ENCODE measurements at places on chromosomes 5 and 9. TPM values are rescaled to one million over a fixed set of nuclear protein-coding genes. Genes with fewer than 3 reads are reported as not detected.

DNA sequence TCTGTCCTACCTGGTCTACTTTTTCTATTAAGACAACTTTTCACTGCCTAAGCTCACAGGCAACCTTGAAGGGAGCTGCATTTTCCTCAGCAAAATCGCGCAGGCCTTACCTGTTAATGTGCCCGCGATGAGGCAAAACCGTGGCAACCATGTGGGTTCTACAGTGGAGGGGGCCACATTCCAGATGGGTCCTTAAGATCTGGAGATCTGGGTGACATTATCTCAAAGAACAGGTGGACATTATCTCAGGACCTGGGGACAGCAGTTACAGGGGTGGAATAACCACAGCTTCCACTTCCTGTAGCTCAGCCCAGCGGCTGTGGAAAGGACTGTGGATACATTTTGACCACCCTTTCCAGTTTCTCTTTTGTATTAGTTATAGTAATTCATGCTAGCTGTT lies 112.8 kb upstream of the PTCH1 start:
- DNase-seq = no peak

GRCh38 chr9:131094622-131095021 lies 1.7 kb upstream of the AIF1L start:
- DNase-seq = no peak

DNA sequence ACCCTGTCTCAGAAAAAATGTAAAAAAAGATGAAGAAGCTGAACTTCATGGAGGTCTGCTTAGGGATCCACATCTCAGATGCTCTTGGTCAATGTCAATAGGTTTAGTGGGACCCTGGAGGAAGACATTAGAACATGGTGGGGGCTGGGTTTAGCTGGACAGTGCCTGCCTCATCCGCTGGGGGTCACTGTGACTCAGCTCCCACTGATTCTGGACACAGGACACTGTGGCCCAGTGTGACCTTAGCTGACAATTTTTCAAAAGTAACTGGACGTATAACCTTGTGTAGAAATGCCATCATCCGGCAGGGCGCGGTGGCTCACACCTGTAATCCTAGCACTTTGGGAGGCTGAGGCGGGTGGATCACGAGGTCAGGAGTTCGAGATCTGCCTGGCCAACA lies 7.3 kb upstream of the HNRNPAB start:
- DNase-seq = no peak

GRCh38 chr9:122218935-122219855 lies 9.6 kb downstream of the LHX6 start:
- no peak for DNase-seq

SSNA1 gene
- polyA plus RNA-seq = 34.7 TPM

SLC6A19 gene
- 67.4 TPM for polyA plus RNA-seq

DNA sequence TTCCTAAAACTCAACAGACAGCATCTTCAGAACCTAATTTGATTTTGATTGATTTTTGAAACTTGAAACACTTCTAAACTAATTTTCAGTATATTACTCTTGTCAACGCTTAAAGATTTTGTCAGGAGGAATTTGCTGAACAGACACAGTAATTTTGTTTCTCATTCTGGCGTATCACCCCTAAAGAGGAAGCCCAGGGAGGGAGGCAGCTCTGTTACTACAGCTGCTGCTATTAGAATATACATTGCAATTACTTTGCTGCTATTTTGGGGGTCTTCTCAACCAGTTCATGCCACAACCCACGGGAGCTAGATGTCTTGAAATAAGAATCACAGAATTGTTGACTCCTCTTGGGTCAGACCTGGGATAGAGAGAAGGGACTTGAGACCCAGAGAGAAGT lies 122.6 kb downstream of the TLR4 start:
- DNase-seq = no peak

- no peak for DNase-seq
Observed at GRCh38 chr5:154406826-154407225, 39.0 kb upstream of the SAP30L start.

CDH6 gene
- polyA plus RNA-seq = 89.6 TPM

DNA sequence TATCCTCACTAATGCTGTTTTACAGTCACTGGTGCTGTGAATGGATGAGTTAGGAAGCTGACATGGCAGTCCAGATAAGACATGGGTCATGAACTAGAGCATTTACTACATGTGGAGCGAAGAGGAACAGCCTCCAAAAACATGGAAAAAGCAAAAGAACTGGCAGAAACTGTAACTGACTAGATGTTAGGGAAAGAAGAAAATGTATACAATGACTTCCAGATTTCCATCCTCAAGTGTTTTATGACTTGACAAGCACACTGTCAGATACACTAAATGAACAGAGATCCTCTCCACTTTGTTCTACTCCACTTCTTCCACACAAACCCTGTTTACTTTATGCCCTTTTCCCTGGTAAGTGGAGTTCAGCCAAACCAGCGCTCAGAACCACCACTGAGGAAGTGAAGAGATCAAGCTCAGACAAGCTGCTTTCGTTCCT lies 11.5 kb downstream of the HMGCS1 start:
- no peak for DNase-seq

TRIM36 gene
- 3.0 TPM for polyA plus RNA-seq

- DNase-seq = no peak
Observed at GRCh38 chr9:8628791-8629190, 829.2 kb upstream of the DMAC1 start.

IQGAP2 gene
- polyA plus RNA-seq = 77.6 TPM

DRD1 gene
- not detected for polyA plus RNA-seq

DNA sequence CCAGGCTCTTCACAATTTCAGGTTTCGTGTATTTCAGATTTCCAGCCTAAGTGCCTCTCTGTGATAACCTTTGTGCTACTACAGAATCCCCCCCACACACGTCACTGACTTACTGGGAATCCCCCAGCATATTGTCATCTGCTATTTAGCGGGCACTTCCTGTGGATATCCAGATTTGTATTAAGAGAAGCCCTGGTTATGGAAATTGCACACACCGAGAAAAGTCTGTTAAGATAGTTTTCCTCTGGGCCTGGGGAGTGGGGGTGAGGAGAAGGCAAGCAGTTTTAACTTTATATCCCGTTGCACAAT lies 269.9 kb downstream of the MED10 start:
- no peak for DNase-seq

DNA sequence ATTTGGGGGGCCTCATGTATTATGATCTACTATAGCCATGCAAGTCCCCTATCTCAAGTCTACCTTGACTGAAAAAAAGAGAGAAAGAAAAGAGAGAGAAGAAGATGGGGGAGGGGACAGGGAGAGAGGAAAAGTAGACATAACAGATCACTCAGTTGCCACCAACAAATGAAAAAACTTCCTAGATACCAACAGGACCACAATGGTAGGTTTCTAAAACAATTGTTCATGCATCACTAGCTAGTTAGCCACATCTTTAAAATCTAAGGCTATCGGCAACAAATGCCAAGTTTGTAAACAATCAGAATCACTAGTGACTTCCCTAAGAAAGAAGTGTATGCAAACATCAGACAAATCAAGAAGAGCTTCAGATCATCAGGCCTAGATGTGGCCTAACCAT lies 328.2 kb downstream of the BNC2 start:
- DNase-seq = no peak

DNA sequence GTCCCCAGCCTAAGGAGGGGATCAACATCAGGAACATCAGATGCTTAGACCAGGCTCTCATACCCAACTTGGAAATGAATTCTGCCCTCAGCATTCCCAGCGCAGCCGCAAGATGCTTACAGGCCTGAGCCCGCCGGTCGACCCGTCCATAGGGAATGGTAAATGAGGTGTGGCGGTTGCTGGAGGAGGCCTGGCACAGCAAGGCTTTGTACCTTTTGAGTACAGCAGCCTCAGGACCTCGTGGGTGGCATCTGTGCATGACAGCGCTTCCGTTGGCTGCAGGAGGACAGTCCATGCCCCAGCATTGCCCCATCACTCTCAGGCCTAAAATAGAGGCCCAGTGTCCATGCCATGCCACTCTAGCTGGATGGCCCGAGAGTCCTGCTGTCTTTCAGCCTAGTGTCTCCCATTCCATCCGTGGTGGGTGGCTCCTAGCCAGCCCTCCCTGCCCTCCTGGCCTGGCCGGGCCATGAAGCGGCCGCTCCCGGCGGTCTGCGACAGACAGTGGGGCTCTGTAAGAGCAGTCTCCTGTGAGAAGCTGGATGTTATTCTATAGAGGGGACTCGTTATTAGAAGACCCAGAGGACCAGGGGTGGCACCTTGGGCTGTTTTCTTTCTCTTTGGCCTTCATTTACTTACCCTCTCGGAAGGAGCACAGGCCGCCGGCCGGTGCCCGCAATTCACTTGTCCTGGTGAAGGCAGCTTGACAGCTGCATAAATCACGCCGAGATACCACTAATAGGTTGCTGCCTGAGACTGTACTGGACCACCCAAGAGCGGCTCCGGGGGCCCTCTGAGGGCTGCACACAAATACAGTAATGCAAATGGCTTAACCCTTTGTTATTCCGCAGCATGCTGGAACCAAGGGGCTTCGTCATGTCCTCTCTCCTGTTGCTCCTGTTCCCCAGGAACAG lies 223.5 kb upstream of the TUT7 start:
- peak; percentile 75 for DNase-seq

DNA sequence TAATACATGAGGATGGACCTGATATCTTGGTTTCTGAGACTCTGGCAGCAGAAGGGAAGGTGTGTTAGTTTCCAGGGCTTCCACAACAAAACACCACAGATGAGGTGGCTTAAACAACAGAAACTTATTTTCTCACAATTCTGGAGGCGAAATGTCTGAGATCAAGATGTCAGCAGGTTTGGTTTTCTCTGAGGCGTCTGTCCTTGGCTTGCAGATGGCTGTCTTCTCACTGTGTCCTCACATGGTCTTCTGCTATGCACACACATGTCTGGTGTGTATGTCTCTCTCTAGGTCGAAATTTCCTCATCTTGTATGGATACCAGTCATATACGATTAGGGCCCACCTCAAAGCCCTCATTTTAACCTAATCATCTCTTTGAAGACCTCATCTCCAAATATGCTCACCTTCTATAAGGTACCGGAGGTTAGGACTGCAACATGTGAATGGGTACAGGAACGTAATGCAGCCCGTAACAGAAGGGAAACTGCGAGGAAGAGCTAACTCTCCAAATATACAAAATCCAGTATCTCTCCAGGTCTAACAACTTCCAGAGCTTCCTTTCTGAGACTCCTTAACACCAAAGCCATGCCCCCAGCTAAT lies 139.8 kb upstream of the SMARCA2 start:
- DNase-seq = no peak

Data from left kidney (tissue), 8 donors.